ENCODE measurements at places on chromosomes 3 and 15.

- DNase-seq, result no peak
Measured at GRCh38 chr3:4426782-4427344, 40.2 kb downstream of the SUMF1 start.

- DNase-seq, result no peak
Measured at GRCh38 chr15:64092075-64092820, 1.4 kb downstream of the CIAO2A start.

- DNase-seq, result no peak
Measured at GRCh38 chr15:51828621-51829375, 655 bp upstream of the TMOD3 start.

GRCh38 chr15:77714555-77714954, 81.8 kb upstream of the LINGO1 start:
- DNase-seq, result no peak

DNA sequence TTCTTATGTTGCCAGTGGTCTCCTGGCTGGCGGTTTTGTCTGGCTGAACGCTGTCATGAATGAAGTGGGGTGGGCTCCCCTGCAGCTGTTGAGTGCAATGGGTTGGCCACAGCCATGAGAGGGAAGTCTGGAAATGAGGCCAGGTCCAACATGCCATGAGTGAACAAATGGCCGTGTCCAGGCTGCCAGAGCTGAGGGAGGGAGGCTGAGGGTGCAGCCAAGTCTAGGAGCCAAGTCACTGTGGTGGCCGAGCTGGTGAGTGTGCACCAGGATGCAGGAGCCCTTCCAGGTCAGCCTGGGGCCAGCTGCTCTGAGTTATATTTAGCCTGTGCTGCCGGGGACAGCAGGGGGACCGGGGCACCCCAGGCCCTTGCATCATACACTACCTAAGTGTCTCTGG, 24.7 kb upstream of the PRR23E start:
- no peak for DNase-seq

DNA sequence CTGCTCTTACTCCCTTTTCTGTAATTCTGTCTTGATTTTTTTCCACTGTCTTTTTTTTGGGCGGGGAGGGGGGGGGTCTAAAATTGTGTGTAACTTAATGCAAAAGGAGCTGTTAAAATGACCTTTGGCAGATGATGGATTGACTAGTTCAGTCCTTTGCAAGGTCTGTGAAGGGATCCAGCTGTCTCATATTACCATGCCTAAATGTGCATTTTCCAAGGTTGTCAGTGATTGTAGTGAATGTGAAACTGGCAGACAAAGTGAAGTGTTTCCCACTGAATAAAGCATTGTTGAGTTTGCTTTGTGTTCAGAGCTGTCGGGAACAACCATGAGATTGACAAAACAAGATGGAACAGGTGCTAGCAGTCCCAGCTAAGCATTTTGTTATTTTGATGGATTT, 110.1 kb upstream of the SKOR1 start:
- DNase-seq, result no peak

DNA sequence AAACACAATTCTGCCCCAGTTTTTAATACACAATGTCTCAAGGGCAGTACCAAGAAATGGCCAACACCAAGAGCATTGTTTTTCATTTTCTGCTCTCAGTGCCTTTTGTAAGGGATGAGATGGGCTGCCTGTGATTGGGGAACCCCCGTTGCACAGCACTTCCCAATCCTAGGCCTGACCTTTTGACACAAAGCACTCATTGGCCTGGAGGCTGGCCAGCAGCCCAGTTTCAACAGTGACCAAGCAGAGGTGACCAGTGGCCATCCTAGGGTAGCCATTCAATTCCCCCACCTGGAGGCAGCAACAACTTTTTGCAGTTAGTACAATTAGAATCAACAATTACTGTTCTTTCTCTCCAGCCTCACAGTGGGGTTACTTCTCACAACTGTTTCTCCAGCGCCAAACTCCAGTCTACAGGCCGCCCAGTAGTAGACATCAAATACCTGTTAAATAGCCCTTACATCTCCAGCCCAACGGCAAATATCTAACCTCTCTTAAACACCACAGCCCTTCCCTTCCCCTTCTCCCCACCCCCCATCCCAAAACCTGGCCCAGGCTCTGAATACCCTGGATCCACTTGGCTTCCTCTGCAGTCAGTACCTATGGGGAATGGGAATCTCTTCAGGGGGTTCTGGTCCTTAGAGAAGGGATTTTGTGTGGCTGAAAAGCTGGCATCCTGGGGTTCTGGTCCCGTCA, 8.9 kb upstream of the LRRC2 start:
- no peak for DNase-seq

DNA sequence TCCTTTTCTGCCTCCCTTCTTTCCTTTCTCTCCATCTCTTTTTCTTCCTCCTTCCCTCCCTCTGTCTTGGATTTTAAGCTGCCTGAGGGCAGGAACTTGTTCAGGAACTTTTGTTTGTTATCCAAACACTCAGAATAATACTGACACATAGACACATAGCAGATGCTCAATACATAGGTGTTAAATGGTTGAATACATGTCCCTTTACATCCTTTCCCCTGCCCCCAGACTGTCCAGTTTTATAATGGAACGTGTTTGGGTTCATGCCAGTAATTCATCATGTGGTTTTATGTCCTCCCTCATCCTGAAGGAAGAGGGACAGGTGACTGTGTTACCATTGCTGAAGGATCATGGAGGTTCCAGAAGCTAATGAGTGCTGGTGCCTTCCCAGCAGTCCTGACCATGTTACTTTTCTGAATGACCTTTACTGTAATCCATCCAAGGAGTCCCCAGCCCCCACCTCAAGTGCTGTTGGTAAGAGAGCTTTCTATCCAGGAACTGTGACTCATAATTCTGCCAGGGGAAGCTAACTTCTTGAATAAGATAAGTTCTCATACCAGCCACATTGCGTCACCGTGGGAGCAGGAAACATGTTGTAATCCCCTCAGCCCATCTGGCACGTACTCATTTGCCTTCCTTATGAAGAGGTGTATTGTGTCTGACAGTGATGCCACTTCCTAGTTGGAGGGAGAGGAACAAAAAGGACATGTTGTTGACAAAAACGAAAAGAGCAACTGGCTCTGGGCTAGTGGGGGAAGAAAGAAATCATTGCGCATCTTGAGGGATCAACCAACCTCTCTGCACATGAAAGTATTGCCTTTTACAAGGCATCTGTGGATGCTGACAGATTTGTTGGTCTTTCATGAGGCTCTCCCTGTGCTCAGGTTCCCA, 52.4 kb downstream of the IL1RAP start:
- no peak for DNase-seq

DNA sequence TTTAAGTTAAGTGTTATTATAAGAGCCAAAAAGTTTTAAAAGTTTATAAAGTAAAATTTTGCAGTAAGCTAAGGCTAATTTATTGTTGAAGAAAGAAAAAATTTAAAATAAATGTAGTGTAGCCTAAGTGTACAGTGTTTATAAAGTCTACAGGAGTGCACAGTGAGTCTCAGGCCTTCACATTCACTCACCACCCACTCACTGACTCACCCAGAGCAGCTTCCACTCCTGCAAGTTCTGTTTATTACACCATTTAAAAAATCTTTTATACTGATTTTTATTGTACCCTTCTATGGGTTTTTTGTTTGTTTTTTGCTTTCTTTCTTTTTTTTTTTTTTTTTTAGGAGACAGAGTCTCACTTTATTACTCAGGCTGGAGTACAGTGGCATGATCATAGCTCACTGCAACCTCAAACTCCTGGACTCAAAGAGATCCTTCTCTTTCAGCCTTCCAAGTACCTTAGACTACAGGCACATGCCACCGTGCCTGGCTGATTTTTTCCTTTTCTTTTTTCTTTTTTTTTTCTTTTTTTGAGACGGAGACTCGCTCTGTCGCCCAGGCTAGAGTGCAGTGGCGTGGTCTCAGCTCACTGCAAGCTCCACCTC, 25.9 kb downstream of the CSTA start:
- DNase-seq, result no peak

- no peak for DNase-seq
Measured at GRCh38 chr3:102235679-102236078, 199.1 kb upstream of the ZPLD1 start.

GRCh38 chr3:125322917-125323316, 52.2 kb downstream of the ZNF148 start:
- DNase-seq, result no peak

GRCh38 chr3:70360979-70361760, 48.7 kb upstream of the MDFIC2 start:
- DNase-seq, result no peak

DNA sequence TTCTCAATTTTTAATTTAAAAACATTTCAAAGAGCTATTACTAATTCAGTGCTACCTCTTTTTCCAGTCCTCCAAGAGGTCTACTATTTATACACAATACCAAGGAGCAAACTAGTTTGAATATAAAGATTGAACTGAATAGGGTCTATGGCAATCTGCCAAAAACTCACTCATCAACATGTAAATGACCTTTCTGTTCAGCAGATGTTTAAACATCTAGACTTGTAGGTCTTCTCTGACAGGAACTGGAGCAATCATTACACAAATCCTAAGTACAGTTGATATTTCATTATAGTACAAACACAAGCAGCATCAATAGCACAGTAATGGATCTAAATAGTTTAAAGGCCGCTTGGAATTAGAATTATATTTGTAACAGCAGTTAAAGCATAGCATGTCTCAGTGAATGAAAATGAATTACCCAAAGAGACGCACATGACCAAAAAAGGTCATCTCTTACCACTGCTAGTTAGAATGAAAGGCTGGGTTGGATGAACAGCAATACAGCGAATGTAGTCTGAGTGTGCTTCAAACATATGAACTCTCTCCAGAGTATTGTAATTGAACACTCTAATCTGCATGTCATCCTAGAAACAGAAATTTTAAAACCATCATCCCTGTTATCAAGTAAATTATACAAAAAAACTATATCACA, 10.7 kb downstream of the COPB2 start:
- DNase-seq, result no peak

DNA sequence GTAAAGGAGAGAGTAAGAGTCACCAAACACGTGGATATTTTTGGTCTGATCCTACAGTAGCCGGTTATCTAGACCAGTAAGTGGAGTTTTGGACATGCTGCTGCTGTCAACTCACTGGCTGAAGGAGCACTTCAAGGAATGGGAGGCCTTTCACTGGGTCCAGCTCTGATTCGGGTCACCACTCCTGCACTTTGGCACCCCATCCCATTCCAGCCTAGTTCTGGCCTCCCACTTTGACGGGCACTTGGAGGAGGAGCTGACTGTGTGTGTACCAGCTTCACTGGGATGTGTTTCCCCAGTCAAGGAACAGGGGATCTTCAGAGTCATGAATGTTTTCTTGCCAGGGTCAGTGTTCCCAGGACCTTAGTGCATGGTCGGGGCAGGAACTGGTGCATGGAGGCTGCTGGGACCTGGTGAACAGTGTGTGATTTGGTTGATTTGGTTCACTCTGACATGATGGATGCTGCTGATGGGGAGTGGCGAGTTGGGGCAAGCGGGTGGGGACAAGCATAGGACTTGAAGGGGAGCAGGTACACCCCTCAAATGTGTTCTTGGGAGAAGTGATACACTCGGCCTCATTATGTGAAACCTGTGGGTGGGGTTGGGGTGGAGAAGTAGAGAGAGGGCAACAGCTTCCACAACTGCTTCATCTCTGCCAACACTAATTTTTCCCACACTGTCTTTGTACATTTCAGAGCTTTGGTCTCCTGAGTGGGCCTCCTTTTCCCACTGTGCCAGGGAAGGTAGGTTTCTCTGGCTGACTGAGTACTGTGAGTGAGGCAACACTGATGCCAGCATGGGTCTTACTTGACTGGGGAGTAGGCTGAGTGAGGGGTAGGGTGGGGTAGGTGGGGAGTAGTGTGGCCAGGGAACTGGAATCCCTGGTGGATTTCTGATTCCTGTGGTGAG, 64.0 kb downstream of the RGMA start:
- DNase-seq, result no peak

GRCh38 chr3:168085491-168086119, 10.1 kb downstream of the GOLIM4 start:
- DNase-seq, result no peak

DNA sequence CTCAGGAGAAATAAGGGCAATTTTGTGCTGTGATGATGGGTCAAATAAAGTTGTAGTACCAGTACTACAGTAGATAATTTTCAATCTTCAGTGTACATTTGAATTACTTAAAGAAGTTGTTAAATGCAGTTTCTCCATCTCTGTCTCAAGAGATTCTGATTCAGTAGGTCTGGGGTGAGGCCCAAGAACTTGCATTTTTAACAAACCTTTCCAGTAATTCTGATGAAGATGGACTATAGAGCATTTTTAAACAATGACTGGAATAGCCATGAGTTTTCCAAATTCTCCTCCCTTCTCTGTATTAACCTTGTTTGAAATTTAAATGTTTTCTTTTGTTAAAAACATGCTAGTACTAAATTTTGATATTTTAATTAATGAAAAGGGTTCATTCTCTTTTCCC, 127.0 kb upstream of the CD96 start:
- no peak for DNase-seq

- DNase-seq, result no peak
Measured at GRCh38 chr15:75551091-75551490, 28.0 kb downstream of the PTPN9 start.

DNA sequence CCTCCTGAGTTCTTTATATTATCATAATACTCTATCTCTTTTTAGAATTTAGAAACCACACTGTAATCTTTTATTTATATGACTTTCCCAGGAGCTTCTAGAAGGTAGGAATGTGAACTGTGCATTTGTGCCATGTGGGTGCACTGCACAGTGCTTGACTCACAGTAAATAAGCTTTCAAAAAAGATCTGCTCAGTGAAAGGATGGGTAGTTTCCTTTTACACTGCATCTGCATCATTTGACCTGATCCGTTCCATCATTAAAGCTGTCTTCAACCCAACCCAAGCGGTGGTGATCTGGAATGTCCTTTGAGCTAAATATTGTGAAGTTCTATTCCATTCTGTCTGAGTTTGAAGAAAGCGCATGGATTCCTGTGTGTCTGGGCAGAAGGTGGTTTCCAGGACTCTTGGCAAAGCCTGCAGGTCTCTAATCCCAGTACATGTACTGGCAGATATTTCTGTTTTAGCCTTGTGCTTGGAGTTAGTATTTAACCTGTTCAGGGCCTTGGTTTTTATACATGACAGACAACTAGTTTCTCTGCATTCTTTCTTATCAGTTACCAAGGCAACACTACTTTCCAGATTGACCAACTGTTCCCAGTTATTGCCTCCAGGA, 96.7 kb downstream of the DHX30 start:
- DNase-seq, result no peak

- no peak for DNase-seq
Measured at GRCh38 chr15:90343302-90343790, 8.7 kb upstream of the ZNF774 start.

DNA sequence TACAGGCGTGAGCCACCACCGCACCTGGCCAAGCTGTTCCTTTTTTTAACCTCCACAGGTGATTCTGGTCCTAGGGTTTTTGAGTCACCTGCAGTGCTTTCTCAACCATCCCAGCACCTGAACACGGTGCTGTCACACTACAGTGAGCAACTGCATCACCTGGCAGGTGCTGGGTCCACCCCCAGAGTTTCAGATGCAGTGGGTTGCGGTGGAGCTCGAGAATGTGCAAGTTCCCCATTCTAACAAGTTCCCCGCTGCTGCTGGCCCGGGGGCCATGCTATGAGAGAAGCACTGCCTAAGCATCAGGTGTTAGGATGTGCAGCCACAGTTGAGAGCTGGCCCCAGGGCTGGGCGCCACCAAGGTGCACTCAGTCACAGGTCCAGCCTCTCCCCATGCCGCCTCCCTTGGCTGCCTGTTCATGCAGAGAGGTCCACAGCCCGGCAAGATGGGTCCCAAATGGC, 18.0 kb downstream of the ISG20 start:
- no peak for DNase-seq

GRCh38 chr3:136885357-136886213, 23.6 kb downstream of the NCK1 start:
- no peak for DNase-seq

- no peak for DNase-seq
Measured at GRCh38 chr15:73683777-73684580, at the start of gene CD276. Gene CD276 (plus strand): TSS chr15:73684383. CDS start chr15:73699640, 15,257 bp downstream.
